Calu3 (cell line): ENCODE measurements at places on chromosomes 7 and 10. TPM values are rescaled to one million over a fixed set of nuclear protein-coding genes. Genes with fewer than 3 reads are reported as not detected.

The TRIM73 gene
- total RNA-seq: 1.7 and 2.1 TPM in 2 replicates

- no peak for DNase-seq
Observed at GRCh38 chr7:133561396-133561795, 308.5 kb downstream of the EXOC4 start.

The FOXP2 gene
- 1.6 and 2.5 TPM in 2 replicates for total RNA-seq

The GPR15LG gene
- not detected in 2 replicates for total RNA-seq

The VAX1 gene
- total RNA-seq: not detected in 2 replicates

The TEX47 gene
- not detected in 2 replicates for total RNA-seq

The TMEM26 gene
- not detected in 2 replicates for total RNA-seq

DNA sequence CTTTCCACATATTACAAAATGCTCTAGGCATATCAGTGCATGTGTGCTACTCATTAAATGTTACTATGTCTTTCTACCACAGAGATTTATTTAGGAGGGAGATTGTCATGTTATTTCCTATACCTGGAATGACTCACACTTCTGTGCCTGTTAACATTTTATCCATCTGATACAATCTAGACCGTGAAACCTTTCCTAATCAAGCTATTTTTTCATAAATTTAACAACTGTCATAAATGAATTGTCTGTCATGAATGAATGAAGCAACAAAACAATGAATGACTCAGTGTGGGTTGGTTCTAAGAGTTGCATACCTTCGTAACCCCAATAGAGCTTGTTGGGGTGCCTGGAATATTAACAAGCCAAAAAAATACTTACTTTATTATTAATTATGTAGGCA is 554.3 kb downstream of the GRM8 start:
- no peak for DNase-seq

The CDNF gene
- total RNA-seq: 2.3 and 2.4 TPM in 2 replicates

GRCh38 chr7:81484261-81484660 is 285.6 kb downstream of the HGF start:
- no peak for DNase-seq

- peak; percentile 34 for DNase-seq
Observed at GRCh38 chr10:89391907-89392756, at the start of gene IFIT1. Gene IFIT1, plus strand, starts transcription at chr10:89392623. Its CDS starts 90 bp downstream, at chr10:89392713.

DNA sequence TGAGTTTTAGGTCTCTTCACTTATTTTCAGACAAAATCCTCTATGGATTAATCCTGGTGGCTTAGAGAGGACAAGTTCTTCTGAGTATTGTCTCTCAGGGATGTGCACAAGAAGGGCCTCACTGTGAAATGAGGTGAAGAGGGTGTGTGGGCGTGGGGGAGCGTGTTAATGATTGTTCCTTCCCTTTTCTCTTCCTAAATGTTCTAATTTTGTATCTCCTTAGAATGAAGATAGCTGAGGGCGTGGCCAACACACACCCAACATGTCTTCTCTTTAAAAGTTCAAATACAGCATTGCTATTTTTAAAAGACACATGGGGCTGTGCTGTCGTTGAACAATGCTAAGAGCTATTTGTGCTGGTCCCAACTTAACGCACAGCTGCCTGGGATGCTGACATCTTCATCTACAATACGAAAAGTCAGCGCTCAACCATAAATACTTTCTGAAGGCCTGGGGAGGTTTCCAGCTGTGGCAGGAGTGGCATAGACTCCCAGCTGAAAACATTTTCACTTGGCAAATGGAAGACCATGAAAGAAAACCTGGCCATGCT is 135.9 kb downstream of the JCAD start:
- no peak for DNase-seq

- DNase-seq: no peak
Observed at GRCh38 chr10:99709480-99710229, 22.3 kb downstream of the COX15 start.

GRCh38 chr7:100088621-100089457 is at the start of gene COPS6:
Gene COPS6, plus strand, starts transcription at chr7:100088969. Its CDS starts 22 bp downstream, at chr7:100088991.
- peak; percentile 88 for DNase-seq

The SND1 gene
- 205 and 206 TPM in 2 replicates for total RNA-seq

The FAM25A gene
- total RNA-seq: not detected in 2 replicates

The CNTNAP2 gene
- 0.29 and 1.1 TPM in 2 replicates for total RNA-seq

- no peak for DNase-seq
Observed at GRCh38 chr7:131459256-131459655, 97.2 kb downstream of the PODXL start.

GRCh38 chr10:102714621-102715455 is at the start of gene SFXN2:
Gene SFXN2, plus strand, starts transcription at chr10:102714636. Its CDS starts 12,001 bp downstream, at chr10:102726637.
- DNase-seq: peak; percentile 34

- no peak for DNase-seq
Observed at GRCh38 chr7:71424166-71425035, 292.5 kb downstream of the GALNT17 start.

GRCh38 chr7:75575488-75576121 is 83.5 kb downstream of the SPDYE5 start:
- no peak for DNase-seq

- no peak for DNase-seq
Observed at GRCh38 chr7:3056234-3057065, 12.8 kb upstream of the CARD11 start.

DNA sequence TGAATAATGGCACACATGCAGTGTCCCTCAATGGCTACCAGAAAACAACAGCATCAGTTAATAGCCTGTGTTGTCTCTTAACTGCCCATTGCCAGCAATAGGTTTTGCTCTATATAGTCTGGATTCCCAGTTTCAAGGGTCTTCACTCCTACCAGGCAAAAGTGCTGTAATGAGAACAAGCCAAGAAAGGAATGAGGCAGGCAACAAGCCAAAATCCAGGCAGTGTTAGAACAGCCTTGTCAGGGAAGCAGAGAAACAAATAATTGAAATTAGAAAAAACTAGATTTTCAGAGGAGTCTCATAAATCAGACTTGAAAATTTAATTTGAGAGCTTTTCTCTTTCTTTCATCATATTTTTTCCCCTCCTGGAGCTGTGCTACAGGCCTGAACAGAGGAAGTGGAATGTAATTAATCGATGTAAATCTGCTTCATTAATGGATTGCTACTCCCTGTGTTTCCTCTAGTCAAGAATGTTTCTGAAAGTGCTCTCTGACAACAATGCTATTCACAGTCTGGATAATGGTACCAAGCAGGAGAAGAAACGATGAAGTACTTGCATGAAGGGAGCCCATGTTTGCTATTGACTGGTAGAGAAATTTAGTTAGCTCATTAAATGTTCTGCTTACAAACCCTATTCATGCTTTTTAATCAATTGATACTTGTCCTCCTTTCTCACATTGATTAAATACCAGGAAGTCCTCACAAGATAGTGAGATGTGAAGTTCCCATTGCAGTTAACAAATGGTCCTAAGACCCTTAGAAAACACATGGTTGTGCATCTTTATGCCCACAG is 202.0 kb upstream of the LRRTM3 start:
- no peak for DNase-seq

DNA sequence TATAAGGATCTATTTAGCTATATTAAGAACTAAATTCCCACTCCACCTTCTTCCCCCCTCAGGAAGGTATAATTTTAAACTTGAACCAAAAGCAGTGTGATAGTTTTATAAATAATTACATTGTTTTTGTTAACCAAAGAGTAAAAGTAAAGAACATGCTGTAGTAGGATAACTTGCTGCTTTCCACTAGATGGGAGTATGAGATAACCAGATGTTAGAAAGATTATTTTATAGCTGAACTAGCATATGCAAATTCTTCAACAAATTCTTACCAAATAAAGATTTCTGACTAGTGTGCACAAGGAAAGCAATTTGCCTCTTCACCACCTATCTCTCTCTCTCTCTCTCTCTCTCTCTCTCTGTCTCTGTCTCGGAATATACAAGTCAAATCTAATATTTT is 31.8 kb downstream of the TES start:
- no peak for DNase-seq

- DNase-seq: peak; percentile 35
Observed at GRCh38 chr7:80277434-80278427, 143.1 kb downstream of the GNAI1 start.

The TAS2R39 gene
- not detected in 2 replicates for total RNA-seq

The WASL gene
- total RNA-seq: 33.2 and 37.5 TPM in 2 replicates

The DGKB gene
- 0.12 TPM in 1 of 2 replicates, not detected in the other for total RNA-seq

DNA sequence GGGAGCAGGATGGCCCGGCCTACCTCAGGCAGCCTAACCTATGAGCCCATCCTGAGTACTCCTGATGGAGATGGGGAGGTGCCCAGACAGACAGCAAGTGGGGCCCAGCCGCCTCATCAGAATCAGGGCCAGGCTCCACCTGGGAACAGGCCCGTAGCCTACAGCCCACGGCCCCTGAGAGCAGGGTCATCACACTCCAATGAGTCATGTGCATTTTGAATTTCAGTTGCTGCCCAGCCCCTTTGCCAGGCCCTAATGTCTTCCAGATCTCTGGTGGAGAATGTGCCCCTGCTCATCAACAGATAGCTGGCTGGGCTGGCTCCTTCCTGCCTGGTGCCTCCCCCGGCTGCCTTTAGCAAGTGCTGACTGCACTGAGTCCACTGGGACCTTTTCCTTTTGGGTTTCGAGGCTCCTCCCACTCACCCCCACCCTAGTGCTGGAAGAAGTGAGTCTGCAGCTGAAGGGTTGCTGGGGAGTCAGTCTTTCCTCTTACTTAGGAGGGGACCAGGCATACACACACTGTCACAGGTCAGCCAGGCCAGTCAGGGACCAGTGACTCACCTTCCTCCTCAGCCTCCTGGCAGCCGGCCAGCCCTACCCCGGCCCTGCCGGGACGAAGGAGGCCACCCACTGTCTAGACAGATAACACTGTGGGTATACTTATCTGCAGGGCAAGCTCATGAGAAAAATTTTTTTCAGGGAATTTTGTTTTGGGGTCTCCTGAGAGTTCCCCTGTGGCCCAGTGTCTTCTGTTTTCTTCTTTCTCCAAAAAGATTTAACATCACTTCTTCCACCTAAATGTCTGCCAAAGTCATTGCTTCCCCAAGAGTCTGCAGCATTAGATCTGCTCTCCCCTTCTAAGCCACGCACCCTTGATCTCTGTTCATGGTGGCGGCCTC is 9.1 kb upstream of the ASIC3 start:
- DNase-seq: peak; percentile 91

DNA sequence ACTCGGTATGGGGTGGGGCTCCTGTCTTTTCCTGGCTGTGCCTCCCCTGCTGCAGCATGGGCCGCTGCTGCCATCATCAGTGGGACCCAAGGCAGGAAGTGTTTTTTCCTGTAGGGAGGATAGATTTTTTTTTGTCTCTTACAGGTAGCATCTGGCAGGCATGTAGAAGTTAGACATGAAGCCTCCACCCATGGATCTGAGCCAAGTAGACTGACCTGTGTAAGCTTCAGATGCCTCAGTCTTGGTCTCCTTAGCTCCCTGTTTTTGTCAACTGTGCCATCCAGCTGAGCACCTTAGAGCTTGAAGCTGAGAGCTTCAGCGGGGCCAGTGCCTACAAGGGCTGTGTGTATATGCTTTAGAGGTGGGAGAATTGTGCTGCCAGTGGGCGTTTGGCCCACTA is 93.5 kb downstream of the AUTS2 start:
- DNase-seq: no peak

DNA sequence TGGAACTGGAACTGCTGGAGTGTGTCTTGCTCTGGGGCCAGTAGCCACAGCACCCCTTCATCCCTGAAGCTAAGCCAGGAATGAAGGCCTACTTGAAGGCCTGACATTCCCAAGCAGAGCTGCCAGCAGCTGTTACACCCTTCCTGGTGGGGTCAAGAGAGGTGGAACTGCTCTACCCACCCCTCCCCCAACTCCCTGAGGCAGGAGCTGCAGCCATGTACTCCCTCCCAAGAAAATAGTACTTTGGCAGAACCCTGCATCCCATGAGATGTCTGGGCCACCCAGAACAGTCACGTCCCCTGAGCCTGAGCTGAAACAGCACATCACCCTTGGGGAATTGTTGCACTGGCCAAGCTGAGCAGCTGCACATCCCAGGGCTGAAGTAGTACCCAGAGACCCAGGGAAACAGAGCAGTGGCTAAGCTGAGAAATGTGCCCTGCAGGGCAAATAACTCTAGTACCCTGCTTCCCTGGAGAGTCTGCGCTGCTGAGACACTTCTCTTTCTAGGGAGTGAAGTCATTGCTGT is 63.4 kb upstream of the PLA2G12B start:
- DNase-seq: no peak

DNA sequence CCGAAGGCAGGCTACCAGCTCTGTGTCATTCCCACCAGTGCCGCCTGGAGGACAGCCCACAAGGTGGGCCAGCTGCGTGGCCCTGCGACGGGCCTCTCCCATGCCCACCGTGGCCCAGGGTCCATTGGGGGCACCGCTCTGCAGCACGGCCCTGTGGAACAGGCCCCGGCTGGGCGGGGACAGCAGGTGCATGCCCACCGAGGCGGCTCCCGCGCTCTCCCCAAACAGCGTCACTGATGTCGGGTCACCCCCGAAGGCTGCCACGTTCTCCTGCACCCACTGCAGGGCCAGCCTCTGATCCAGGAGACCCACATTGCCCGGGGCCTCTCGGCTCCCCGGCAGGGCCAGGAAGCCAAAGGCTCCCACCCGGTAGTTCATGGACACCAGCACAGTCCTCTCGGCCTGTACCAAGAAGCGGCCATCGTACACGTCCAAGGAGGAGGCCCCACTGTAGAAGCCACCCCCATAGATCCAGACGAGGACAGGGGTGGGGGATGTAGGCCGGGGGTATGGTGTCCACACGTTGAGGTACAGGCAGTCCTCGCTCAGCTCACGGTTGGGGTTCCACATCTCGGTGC is 2.3 kb downstream of the ACHE start:
- no peak for DNase-seq

The ZSCAN21 gene
- total RNA-seq: 5.5 and 5.7 TPM in 2 replicates

The PDK4 gene
- total RNA-seq: 6.5 and 7.1 TPM in 2 replicates

The SEC31B gene
- 6.5 and 6.7 TPM in 2 replicates for total RNA-seq
